ENCODE measurements at places on chromosomes 4 and X.

- peak; percentile 70 for DNase-seq
These were observed at the start of gene CLIC2 for GRCh38 chrX:155334486-155335336. TSS of gene CLIC2 (minus strand) at chrX:155334614. CDS start at chrX:155334427, 187 bp downstream.

DNA sequence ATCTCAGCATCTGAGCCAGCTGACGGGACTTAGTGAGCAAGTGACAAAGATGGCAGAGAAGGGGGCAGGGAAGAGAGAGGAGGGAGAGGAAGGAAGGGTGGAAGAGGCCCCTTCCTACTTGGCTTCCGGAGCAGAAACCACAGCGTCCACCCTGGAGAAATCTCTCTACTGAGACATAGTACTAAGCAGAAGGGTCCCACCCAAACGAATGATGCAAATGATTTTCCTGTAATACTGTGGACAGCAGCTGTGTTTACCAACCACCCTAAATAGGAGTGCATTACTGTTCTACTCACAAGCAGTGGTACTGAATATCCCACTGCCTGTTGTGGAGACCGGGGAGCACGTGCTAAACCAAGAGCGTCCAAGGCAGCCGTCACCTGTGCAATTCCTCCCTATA, 29.4 kb downstream of the DTHD1 start:
- no peak for DNase-seq

DNA sequence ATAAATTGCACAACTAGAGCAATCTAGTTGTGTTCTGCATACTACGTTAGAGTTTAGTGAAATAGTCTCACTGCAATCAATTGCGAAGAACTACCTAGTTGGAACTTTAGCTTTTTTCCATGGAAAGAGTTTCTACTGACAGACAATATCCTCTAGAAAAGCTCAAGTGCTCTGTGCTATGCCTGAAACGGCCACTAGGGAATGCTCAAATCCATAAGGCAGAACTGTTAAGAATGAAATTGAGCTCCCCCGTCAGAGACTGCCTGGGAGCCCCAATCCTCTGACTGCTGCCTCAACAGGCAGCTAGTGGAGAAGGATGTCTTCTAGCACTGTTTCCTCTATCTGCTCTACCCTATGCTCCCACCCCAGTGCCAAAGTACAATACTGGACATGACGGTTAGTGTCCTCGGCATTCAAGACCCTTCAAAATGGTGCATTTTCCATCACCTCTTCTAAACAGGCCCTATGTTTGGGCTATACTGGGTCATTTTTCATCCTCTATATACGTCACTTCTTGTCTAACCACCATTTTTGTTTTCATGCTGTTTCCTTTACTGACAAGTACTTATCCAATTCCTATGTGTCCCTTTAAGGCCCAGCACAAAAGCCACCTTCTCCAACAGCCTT, 35.3 kb downstream of the FRMD7 start:
- peak; percentile 69 for DNase-seq

DNA sequence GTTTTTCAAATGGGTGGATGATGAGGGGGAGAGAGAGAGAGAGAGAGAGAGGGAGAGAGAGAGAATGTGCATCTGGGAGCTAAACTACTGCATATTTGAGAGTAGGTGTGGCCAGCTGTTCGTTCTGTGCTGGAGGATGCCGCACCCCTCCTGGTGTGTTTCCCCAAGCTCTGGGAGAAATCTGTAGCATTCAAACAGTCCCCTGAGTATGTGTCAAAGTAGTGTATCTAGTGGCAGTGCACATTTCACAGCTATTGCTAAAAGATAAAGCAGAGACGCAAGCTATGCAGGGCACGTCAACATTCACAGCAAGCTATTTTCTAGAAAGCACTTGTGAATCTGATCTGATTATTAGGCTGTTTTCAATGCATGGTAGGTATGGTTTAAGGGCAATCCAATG, 83.5 kb upstream of the LIMCH1 start:
- no peak for DNase-seq

- DNase-seq, result no peak
These were observed 253.5 kb upstream of the GATB start for GRCh38 chr4:152014280-152014679.

GRCh38 chr4:85790582-85790981, 315.6 kb downstream of the ARHGAP24 start:
- no peak for DNase-seq

GRCh38 chrX:41095908-41096307, 10.7 kb downstream of the USP9X start:
- no peak for DNase-seq

DNA sequence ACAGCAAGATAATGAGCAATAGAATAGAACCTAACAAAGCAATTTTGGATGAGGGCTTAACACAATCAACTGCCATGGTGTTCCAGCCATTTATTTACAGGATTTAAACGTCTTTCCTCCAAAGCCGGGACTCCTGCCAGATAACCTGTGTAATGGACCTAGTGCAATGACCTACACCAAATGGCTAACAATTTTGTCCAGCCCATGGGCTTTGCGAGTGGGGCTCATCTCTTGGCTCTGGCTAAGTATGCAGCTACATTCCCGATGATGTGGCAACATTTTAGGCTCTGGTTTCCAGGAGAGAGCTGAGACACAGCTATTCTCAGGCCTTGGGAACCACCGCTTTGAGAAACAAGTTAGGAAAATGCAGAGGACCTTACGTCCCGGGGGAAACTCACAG, 822.3 kb upstream of the FTHL17 start:
- DNase-seq, result no peak

DNA sequence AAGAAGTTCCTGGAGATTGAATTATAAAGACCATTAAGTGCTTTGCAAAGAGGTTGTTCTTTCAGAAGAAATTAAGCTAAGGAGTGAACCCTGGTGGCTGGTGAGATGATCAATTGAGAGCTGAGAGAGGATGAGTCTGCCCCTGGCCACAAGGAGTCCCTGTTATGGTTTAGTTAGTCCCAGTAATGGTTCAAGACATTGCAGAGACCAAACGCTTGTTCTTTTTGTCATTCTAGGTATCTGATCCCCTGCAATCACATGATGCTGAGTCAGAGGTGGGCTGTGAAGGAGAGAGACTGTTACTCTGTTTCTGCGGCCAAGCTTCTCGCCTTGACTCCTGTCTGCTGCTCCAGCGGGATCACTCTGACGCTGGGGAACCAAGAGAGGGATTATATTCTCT, 114.5 kb downstream of the GATB start:
- DNase-seq, result no peak

- peak; percentile 68 for DNase-seq
These were observed 82.7 kb downstream of the MXRA5 start for GRCh38 chrX:3263681-3264126.

DNA sequence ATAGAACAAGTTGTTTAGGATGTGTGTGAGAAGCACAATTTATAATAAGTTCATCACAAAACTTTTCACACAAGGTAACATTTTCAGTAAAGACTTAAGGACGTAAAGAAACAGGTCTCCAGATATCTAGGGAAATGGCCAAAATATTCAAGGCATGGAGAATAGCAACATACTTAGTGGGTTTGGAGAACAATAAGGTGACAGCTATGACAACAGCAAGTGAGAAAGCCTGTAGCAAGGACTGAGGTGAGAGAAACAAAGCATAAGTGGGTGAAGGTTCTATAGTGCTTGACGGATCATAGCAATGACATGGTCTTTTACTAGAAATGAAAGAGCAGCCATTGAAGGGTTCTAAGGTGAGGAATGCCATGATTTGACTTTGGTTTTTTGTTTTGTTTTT, 1337.3 kb downstream of the PCDH18 start:
- DNase-seq, result no peak

DNA sequence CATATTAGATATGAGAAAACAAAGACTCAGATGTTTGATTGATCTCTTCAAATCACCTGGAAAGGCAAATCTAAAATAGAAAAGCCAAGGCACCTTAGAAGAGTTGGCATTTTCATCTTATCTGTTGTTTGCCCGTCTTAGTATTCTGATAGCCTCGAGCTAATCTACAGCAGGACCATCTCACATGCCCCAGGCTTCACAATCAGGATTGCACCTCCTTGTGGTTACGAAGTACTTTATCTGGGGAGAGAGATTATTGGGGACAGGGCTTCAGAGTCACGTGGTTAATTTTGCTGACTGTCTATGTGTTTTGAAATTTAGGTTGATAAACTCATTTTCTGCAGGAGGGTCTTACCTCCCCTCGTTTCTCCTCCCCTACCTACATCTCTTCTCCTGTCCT, 313.1 kb upstream of the ANXA10 start:
- no peak for DNase-seq

GRCh38 chrX:150525061-150525919, 43.1 kb upstream of the MTM1 start:
- no peak for DNase-seq

GRCh38 chrX:21438792-21439191, 64.6 kb downstream of the CNKSR2 start:
- DNase-seq, result peak; percentile 3

- DNase-seq, result no peak
These were observed 326.3 kb downstream of the ARHGAP10 start for GRCh38 chr4:148057984-148058859.

DNA sequence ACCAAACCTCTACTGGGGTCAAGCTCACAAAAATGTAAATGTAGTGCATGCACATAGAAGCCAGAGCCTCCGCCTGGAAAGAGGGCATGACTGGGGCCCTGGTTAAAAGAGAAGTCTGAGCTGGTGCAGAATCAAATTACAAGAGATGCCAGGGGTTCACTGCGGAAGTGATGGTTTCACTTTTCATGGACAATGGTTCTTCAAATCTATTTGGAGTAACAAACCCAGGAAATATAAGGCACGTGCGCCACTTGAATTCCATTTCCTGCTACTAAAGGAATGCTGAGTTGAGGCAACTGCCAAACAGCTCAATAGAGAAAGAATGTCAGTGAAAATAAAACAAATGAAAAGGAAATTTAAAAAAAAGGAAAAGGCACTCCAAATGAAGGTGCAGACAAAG, 79.8 kb downstream of the FUNDC1 start:
- DNase-seq, result no peak

DNA sequence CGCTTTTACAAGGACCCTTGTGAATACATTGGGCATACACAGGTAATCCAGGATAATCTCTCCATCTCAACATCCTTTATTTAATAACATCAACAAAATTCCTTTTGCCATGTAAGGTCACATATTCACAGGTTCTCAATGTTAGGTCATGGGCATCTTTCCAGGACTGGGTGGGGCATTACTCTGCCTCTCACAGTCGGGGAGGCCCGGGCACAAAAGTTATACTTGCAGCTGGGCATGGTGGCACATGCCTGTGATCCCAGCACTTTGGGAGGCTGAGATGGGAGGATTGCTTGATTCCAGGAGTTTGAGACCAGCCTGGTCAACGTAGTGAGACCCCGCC, 93.7 kb upstream of the AP1S2 start:
- no peak for DNase-seq

- DNase-seq, result no peak
These were observed 145.5 kb upstream of the NAP1L5 start for GRCh38 chr4:88843067-88843685.

GRCh38 chr4:112219826-112220366, 11.7 kb upstream of the AP1AR start:
- DNase-seq, result no peak

- peak; percentile 68 for DNase-seq
These were observed 95.8 kb downstream of the DHX15 start for GRCh38 chr4:24488399-24489164.

- peak; percentile 0 for DNase-seq
These were observed 410 bp downstream of the GNL3L start for GRCh38 chrX:54530357-54530900.

GRCh38 chr4:32840461-32841189, 2120.5 kb downstream of the PCDH7 start:
- DNase-seq, result no peak

GRCh38 chr4:140092094-140092851, 61.7 kb downstream of the MAML3 start:
- DNase-seq, result no peak

DNA sequence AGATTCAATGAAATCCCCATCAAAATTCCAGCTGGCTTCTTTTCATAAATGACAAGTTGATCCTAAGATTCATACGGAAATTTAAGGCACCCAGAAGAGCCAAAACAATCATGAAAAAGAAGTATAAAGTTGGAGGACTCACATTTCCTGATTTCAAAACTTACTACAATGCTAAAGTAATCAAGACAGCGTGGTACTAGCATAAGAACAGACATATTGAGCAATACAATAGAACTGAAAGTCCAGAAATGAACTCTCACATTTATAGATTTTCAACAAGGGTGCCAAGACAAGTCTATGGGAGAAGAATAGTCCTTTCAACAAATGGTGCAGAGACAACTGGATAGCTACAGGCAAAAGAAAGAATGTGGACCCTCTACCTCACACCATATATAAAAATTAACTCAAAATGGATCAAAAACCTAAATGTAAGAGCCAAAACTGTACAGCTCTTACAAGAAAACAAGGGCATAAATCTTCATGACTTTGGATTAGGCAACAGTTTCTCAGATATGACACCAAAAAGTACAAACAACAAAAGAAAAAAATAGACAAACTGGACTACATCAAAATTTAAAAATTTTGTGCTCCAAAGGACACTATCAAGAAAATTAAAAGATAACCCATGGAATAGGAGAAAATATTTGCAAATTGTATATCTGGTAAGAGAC, 28.5 kb downstream of the SASH3 start:
- DNase-seq, result peak; percentile 58

DNA sequence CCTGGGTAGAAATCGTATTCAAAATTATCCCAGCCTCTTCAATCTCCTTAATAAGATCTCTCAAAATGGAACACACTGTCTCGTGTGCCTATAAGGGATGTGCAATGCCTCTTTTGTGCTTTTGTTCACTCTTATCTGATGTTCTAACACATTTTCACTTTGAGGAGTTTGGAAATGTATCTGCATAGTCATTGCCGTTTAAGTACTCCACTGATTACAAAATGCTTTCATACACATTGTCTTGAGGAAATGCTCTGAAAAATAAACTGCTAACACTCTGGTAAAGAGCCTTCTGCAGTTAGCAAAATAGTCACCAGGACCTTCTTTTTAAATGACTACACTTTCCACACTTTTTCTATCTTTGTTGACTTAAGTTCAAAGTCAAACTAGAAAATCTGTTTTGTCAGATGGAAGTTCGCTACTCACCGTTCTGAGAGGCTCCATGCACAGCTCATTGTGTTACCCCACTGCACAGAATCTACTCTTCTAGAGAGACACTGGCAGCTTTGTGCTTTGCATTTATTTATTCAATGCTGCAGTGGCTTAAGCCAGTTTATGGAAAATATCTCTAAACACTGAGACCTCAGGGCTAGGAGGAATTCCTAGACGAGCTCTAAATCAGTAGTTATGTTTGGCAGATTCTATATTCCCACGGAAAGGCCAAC, 159.0 kb downstream of the CHIC2 start:
- DNase-seq, result peak; percentile 69

GRCh38 chr4:142952821-142953580, 106.9 kb upstream of the INPP4B start:
- no peak for DNase-seq

DNA sequence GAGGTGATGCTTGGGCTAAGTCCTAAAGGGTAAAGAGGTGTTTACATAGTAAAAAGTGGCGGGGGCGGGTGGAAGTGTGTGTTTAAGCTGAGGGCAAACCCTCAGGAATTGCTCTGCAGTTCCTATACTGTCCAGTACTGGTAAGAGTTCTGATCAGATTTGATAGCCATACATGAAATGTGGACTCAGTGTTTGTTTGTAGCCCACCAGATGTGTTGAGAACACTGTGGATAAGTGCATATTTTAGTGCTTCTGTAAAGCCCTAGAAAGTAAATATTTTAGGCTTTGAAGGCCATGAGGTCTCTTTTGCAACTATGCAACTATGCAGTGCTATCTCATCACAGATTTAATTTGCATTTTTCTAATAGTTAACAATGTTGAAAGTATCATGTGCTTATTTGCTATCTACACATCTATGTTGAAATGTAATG, 80.7 kb upstream of the EOLA2 start:
- DNase-seq, result peak; percentile 93

- no peak for DNase-seq
These were observed 25.4 kb downstream of the SUV39H1 start for GRCh38 chrX:48721916-48722315.

- DNase-seq, result no peak
These were observed 102.8 kb downstream of the TTC29 start for GRCh38 chr4:146842876-146843275.

All from fibroblast of villous mesenchyme (primary cell).